Colonic mucosa (tissue), 4 donors: ENCODE measurements at places on chromosomes 12 and 14. TPM values are rescaled to one million over a fixed set of nuclear protein-coding genes. Genes with fewer than 3 reads are reported as not detected.

DNA sequence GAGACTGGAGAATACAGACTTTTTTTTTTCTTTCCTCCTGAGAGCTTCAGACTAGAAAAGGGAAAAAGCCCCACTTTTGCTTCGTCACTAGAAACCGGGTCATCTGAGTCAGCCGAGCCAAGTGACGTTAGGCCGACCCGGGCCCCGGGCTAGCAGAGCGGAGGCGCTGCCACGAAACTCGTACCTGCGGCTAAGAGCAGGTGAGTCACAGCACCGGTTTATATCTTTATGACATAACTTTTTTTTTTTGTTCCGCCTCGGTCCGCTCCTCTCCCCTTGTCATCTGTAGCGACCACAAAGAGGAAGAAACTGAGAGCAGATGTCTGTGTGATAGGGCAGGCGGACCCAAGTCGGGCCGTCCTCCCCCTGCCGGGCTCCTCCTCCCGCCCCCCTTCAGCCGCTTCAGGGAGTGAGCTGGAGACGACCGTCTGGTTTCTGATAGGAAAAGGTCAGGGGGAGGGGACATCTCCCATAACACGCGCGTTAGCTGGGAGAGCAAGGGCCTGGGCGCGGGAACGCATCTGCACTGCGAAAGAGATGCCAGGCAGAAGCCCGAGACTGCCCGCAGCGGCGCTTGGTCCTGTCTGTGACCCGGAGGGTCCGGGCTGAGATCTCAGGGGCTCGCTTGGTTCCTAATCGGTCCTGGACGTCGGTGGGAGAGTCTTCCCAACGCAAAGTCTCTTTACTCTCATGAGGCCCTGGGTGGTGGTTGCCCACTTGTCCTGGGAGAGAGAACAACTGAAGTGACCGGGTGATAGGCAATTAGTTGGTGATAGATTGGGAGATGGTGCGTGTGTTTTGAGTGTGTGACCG, 586 bp downstream of the TTC6 start:
- DNase-seq: peak; percentile 94

DNA sequence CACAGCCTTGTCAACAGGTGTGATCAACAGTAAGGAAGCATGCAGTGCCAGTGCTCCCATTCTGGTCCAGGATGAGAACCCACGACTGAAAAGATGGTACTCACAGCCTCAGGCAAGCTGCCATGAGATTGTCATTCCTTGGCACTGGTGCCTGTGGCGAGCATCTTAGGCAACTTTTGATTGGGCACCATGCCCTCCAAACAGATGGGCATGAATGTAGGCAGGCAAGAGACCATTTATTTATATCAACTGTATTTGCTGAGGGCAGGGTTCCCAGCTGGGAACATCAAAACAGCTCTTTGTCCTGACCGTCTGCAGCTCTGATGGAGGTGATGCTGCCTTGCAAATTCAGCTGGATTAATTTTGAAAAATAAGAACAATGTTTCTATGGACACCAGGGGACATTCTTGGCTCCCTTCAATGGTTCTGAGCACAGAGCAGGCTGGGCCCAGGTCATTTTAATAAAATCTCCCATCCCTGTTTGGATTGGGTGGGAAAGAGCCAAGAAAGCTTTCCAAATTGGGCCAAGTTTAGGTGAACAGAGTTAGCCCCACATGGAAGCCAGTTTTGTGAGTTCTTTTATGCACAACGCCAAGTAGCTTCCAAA, 522.5 kb downstream of the RMST start:
- DNase-seq: no peak

DNA sequence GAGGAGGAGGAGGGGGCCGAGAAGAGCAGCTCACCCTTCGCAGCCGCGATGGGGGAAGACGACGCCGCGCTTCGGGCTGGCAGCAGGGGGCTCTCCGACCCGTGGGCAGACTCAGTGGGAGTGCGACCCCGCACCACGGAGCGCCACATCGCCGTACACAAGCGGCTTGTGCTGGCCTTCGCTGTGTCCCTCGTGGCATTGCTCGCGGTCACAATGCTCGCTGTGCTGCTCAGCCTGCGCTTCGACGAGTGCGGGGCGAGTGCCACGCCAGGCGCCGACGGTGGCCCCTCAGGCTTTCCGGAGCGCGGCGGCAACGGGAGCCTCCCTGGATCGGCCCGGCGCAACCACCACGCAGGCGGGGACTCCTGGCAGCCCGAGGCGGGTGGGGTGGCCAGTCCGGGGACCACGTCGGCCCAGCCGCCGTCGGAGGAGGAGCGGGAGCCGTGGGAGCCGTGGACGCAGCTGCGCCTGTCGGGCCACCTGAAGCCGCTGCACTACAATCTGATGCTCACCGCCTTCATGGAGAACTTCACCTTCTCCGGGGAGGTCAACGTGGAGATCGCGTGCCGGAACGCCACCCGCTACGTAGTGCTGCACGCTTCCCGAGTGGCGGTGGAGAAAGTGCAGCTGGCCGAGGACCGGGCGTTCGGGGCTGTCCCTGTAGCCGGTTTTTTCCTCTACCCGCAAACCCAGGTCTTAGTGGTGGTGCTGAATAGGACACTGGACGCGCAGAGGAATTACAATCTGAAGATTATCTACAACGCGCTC, 745 bp downstream of the TRHDE start:
- peak; percentile 14 for DNase-seq

GRCh38 chr12:119239040-119239439, 60.3 kb downstream of the HSPB8 start:
- no peak for DNase-seq

GRCh38 chr12:54593725-54594124, 5.3 kb upstream of the PPP1R1A start:
- no peak for DNase-seq

GRCh38 chr12:29743077-29743476, 40.7 kb downstream of the TMTC1 start:
- no peak for DNase-seq

DNA sequence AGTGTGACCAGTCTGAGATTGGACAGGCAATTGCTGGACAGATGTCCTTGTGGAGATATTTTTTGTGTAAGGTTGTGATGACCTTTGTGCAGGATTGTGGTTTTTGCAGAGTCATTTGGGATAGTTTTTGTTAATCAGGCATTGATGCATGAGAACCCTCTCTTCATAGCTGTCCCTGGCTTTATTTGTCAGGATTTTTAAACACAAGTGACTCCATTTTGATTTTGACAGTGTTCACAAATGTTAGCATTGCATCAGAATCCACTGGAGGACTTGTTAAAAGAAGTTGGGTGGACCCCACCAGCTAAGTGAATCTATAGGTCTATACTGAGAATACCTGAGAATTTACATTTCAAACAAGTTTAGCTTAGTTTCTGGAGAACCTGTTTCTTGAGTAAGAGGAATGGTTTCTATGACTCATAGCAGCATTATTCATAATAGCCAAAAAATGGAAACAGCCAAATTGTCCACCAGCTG, 11.8 kb downstream of the FNTB start:
- no peak for DNase-seq

Gene PPP1CC
- 170 TPM for total RNA-seq

Gene PRKCH
- 11.4 TPM for total RNA-seq

Gene SERPINA12
- not detected for total RNA-seq

Gene SPIC
- not detected for total RNA-seq

Gene FAM186B
- total RNA-seq: 0.11 TPM

Gene LTBR
- 129 TPM for total RNA-seq
